ENCODE measurements at places on chromosomes 1 and 21.

GRCh38 chr1:61419196-61419595, 305.7 kb downstream of the TM2D1 start:
- no peak for DNase-seq

- no peak for DNase-seq
These were observed 7.0 kb downstream of the LELP1 start for GRCh38 chr1:153210206-153210605.

DNA sequence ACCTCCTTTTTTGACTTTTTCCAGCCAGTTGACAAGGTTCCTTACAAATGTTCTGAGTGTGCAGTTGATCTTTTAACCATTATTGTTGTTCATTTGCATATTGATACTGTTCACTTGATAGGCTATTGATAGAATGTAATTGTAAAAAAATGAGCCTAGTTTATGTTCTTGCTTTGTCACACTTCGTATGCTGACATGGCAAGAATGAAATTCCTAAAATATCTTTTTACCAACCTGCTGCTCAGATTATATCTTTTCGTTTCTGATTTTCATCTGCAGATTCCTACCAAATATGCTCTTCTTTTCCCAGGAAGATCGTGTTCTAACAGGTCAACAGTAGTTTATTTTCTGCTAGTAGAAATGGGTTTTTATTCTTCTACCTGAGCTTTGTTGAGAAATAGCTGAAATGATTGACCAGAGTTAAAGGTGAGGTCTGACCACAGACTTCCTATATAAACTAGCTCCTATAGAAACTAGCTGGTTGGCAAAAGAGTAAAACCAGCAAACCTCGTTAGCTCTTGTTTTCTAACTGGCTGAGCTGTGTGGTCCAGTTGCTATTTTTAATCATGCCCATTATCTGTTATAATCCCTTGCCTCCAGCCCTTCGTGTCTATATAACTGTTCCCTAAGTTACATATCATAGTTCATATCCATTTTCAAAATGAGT, 174.8 kb downstream of the HS2ST1 start:
- DNase-seq = no peak

- DNase-seq = no peak
These were observed 24.6 kb downstream of the IER5 start for GRCh38 chr1:181113059-181113641.

DNA sequence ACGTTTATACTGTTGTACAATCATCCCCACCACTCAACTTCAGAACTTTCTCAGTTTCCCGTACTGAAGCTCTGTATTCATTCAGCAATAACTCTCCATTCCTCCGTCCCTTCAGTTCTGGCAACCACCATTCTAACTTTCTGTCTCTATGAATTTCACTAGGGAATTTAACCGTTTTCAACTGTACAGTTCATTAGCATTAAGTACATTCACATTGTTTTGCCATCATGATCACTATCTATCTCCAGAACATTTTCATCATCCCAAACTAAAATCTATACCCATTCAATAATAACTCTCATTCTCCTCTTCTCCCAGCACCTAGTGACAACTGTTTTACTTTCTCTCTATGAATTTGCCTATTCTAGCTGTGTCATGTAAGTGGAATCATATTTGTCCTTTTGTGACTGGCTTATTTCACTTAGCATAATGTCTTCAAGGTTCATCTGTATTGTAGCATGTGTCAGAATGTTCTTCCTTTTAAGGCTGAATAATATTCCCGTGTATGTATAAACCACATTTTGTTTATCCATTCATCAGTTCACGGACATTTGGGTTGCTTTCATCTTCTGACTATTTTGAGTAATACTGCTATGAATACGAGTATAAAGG, 75.0 kb downstream of the CEP350 start:
- DNase-seq = no peak

DNA sequence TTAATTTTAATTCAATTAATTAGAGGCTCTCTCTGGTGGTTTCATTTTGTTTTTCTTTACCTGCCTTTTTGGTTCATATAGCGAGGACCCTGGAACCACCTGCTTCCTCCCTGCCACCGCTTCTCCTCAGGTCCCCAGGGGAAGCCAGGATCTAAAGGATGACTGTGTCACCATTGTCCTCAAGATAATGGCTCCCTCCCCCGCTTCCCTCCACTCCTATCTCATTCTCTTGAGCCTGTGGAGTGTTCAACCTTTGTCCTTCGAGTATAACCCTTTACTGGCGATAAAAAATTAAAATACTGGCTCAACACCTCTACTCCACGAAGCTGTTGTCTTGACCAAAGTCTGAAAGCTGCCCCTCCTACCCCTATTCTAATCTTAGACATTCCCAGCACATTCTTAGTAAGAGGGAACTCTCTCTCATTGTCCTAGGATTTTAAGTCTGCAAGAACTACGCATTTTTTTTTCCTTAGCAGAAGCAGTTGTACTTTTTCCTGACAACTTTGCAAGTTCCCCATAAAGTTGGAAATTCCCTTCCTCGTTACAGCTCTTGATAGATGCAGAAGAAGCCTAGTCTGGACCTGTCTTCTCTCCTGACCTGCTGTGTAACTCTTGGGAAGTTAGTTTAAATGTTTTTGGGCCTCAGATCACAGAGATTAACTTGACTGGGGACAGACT, 12.6 kb upstream of the MAPKAPK2 start:
- DNase-seq = no peak

- DNase-seq = no peak
These were observed 55.0 kb downstream of the PEX14 start for GRCh38 chr1:10529765-10530164.

GRCh38 chr1:236785477-236785876, 9.6 kb upstream of the MTR start:
- no peak for DNase-seq

DNA sequence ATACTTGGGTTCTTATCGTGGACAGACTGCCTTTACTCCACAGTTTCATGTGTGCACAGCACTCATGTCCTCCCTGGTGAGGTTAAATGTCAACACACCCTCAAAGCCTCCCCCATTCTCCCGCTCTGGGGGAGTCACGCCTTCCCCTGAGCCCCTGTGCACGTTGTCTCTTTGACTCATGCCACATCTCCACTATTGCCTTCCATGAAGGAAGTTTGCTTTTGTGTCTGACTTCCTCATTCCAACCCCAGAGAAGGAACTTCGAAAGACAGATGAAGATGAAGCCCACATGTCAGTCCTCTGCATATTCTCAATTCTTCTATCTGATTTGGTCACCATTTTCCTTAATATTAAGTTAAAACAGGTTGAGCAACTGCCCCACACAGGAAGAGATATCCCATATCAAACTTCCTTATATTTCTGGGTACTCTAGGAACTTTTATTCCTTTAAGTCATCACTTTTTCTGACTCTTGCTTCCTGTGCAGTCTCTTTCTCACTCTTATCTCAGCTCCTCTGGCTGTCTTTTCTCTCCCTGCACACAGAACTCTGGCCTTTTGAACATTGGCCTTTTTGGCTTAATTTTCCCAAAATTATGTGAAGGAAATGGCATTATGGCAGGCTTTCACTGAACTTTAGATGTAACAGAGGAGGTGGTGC, 41.5 kb downstream of the C4BPA start:
- DNase-seq = no peak

DNA sequence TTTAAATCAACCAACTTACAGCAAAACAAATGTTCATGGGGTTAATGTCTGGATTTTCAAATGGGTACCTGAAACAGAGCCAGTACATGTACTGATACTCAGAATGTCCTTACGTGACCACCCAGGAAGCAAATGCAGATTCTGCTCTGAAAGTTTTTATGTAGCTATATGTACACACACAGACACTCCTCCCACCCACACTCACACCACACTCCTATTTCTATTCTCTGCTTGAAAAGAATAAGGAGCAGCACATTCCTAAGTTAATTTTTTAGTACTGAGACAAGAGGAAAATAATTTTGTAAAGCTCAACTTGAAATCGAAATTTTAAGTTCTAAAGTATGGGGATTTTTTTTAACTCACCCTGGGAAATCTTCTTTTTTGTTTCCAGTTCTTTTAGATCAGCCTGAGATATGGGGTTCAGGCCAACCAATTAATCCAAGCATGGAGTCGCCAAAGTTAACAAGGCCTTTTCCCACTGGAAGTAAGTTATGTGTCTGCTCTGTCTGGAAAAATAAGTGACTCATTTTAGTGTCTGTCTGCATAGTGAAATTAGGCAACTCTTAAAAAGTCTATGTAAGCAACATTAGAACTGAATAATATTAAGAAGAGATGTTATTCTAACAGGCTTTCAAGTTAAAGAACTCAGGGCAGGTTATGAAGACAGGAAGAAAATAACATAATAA, 75.5 kb upstream of the DYNLT5 start:
- DNase-seq = no peak

DNA sequence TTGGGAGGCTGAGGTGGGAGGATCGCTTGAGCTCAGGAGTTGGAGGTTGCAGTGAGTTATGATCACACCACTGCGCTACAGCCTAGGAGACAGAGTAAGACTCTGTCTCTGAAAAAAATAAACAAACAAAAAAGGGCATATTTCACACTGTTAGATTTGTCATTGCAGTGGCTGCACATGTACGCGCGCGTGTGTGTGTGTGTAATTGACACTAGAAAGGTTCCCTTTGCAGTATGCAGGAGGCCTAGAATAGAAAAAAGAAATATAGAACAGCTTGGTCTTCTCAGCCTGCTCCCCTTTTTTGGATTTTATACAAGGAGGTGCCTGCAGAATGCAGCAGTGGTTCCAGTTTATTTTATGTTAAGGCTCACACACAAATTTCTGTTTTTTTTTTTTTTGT, 8.6 kb downstream of the MACO1 start:
- no peak for DNase-seq

GRCh38 chr1:99527545-99527944, 118.4 kb upstream of the PALMD start:
- DNase-seq = no peak

DNA sequence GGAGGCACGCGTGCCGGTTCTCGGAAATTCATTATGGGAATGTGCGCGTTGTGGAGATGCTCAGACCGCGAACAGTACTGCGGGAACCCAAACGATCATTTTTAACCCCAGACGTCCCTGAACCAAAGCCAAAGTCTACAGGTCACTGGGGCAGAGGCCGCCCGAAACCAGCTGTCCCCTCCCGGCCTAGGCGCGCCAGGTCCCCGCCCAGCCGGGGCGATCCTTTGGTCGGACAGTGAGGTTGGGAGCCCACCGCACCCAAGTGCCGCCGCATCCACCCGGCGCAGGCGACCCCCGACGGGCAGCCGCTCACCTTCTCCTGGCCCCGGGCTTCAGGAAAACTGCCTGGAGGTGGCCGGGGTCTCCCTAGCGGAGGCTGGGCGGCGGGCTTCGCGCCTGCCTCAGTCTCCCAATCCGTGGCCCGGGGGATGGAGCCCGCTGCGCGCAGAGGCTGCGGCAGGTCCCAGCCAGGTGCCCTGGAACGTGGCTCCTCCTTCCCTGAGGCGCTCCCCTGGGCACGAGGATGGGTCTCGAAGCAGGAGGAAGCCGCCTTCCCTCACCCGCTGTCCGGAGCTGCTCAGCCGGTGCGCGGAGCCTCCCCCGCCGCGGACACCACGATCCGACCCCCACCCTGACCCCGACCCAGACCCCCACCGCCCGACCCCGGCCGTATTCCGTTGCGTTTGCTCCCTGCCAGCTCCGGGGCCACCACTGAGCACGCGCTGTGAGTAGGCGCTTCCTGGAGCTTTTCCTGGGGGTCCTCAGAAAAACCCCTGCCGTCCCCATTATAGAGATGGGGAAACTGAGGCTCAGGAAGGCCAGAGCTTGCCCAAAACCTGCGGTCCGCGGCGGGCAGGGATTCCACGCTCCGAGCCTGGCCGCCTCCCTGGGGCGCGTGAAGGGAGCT, 8.1 kb upstream of the SLX9 start:
- DNase-seq = peak; percentile 40

DNA sequence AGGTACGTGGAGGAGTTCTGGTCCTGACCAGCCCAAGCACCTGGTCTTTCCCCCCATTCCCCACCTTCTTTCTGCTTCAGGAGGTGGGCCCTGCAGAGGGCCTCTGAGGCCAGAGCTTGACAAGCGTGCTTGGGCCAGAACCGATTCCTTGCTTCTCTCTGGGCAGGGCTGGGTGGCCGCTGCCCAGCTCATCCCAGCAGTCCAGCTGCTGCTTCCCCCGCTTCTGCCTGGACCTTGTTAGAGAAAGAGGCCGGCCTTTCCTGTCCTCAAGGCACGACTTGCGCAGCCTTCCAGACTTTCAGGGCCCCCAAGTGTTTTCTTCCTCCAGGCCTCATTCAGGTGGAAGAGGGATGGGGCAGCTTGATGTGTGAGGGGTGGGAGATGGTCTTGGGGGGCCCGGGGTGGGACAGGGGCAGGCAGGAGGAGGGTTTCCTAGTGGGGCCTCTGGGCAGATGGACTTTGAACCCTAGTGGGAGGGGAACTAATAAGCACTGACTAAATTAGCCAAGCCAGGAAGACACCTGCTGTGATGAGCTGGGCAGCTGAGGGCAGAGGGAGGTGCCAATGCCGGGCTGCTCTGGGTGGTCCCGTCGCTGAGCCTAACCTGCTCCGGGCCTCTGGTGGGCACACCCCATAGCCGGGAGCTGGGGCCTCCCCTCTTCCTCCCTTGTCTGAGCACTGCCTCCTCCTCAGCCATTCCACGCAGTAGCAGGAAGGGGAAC, 36.5 kb downstream of the ARHGEF10L start:
- DNase-seq = no peak

GRCh38 chr1:112524251-112524650, 15.5 kb downstream of the WNT2B start:
- no peak for DNase-seq

DNA sequence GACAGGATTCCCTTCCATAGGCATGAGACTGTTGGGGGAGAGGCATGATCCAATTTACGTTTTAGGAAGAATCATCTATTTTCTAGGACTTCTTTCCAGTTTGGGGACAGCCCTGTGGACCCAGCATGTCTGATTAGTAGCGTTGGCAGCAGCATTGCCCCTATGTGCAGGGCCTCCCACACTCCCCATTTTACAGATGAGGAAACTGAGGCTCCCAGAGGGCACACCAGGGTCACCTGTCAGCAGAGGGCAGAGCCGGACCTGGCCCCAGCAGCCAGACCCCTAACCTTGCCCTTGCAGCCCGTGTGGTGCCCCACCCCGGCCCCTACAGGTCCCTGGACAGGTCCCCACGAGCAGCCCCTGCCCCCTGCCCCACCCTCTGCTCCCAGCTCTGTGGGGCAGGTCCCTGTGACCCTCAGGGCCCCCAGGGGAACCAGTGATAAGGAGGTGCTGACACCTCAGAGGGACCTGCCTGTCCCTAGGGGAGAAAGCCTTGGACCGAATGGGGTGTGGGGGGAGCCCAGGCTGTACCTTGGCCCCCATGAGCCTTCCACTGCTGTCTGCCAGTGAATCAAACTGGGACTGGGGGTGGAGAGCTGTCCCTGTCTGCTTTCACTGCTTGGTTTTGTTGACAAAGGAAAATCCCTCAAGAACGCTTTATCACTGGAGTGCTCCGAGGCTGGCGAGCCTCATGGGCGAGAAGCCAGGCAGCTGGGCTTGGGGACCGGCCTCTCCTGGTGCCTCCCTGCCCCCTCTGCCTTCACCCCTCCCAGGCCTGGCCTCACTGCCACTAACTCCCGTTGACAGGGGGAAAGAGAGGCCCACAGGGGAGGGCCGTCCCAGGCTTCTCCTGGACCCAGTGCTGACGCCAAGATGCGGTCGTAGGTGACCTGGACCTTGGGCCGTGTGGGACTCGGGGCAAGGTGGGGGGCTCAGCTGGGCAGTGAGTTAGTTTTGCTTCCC, 39.4 kb upstream of the CCDC27 start:
- DNase-seq = no peak

- no peak for DNase-seq
These were observed 76.3 kb upstream of the ZRANB2 start for GRCh38 chr1:71157151-71157550.
